ENCODE measurements at places on chromosomes 2 and 18.

- no peak for DNase-seq
Measured at GRCh38 chr2:127170452-127171197, 49.5 kb downstream of the CYP27C1 start.

DNA sequence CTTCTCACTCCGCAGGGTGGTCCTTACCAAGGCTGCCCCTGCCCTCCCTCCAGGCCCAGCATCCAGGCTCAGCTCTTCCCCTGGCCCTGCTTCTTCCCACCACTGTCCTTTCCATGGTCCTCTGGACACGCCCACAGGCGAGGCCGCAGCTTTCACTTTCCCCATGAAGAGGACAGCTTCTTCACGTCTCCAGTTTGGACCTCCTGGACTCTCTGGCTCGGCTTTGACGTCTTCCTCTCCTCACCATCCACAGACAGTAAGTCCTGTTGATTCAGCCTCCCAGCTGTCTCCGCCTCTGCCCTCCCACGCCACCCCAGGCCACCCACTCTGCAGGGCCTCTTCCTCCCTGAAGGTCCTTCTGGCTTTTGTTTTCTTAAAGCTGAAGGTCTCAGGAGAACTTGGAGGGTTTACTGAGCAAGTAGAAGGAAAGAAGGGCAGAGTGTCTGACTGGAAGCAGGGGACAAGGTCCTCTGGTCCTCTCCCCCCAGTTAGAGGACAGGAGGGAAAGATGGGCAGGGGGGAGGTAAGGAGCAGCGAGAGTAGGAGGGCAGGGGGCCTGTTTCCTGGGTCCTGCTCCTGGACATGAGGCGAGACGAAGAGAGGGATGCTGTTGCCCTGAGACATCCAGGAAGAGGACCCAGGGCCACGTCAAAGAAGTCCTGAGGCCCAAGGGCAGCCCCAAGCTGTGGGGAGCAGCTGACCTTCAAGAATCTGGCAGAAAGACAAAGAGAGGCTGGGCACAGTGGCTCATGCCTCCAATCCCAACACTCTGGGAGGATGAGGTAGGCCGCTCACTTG lies 24.7 kb upstream of the NMUR1 start:
- DNase-seq, result no peak

DNA sequence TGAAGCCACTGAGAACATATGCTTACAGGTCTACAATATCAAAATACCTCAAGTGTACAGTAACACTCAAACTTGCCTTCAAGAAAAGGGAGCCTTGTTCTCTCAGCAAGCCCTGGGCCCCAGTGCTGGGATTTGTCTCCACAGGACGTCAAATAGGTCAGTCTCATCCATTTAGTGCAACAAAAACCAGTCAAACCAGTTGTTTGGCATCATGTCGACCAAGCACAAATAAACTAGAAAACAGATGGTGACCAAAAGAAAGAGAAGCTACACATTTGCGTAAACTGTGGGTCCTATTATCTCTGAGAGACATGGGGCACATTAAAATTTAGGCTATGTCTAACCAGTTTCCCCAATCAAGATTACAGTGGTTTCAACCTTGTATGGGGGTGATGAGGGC lies 182.6 kb upstream of the PKDCC start:
- DNase-seq, result no peak

- DNase-seq, result no peak
Measured at GRCh38 chr2:137772451-137772850, 191.8 kb upstream of the HNMT start.

DNA sequence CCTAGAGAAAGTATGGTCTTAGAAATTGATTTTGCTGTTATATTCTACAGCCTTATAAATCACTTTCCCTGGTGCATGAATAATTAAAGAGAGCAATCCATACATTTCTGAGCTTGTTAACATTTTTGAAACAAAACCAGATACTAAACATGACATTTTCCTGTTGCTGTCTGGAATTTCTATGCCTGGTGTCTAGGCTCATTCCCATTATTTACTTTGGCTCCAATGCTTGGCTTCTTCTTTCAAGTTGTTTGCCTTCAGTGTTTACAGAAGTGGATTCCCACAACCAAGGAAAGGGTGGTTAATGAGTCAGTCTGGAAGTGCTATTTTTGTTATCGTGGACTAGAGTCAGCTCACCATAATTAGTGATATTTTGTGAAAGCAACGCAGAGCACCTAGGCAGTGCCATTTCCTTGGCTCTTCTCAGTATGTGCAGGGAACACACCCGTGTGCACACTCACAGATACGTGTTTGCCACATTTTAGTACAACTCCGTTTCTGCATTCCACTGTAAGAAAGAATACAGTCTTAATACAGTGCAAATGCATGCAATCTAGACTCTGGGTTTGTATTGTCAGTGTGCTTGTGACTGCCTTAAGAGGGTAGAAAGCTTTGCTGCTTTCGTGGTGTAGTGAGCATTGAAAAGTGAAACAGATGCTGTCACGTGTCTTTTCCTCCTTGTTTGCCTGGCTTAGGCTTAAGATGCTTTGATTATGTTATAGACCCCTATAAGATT lies 185.0 kb upstream of the RASGRP3 start:
- DNase-seq, result no peak

Measured in NCI-H2081 treated with DMSO at 0.1 percent for 48 hours (cell line).